NCI-H1048 (cell line): ENCODE measurements at places on chromosomes 12 and 14.

- DNase-seq: no peak
These were observed 84.7 kb downstream of the ZNF664 start for GRCh38 chr12:124057691-124058090.

DNA sequence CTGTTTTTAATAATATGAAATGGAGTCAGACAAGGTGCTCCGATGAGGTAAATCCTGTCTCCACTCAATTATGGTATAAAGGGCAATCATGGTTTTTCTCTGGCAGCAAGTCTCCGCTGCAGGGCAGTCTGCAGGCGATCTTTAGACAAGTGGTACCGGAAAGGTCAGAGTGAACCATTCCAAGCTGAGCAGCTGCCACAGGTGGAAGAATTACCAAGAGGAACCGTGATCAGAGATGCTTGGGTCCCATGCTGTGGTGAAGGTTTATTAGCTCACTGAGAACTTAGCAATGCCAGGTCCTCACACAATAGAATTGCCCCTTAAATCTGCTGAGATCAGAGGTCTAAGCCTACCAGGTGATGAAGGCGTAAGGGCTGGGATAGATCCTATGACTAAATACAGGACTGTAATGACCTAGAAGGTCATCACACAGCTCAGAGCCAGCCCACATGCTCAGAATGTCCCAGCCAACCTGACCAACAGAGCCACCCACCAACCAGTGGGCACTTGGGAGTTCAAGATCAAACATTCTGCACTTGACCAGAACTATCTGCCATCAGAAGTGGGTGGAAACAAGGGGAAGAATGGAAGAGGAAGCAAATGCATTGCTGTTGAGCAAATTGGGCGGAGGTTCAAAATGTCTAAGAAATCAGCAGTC, 175.2 kb upstream of the BCL2L14 start:
- no peak for DNase-seq

GRCh38 chr14:76612654-76613053, 148.6 kb upstream of the VASH1 start:
- no peak for DNase-seq

- no peak for DNase-seq
These were observed 203.3 kb upstream of the NUDT4 start for GRCh38 chr12:93174473-93174872.

DNA sequence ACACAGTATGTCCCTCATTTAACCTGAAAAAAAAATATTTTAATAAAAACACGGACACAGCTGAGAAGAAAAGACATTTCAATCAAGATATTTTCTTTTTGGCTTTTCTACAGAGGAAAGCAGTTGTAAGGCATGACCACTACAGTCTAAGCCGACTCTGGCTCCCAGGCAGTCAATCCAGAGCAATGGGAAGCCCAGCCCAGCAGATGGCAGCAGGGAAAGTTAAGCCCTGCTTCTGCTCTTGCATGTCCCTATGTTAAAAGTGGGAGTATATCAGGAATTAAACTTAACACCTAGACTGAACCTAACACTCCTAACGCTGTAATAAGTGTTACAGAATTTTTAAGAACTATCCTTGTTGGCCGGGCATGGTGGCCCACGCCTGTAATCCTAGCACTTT, 19.5 kb upstream of the HAL start:
- no peak for DNase-seq

DNA sequence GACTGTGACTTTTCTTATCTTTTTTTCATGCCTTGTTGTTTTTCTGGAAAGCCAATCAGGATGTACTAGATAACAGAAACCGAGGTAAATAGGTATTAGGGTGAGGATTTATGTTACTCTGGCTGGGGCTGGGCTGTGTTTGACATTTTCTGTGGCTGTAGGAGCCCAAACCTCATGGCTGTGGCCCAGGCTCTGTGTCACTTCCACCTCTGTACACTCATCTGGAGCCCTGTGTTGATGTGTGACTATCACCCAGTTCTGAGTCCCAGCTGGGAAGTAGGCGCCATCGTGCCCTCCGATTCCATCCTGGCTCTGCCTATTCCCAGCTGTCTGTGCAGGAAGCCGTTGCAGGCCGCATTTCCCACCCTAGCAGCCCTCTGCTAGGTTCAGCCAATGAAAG, 1.6 kb upstream of the HHIPL1 start:
- no peak for DNase-seq

- no peak for DNase-seq
These were observed 101.9 kb downstream of the NPAS3 start for GRCh38 chr14:33040372-33041140.

DNA sequence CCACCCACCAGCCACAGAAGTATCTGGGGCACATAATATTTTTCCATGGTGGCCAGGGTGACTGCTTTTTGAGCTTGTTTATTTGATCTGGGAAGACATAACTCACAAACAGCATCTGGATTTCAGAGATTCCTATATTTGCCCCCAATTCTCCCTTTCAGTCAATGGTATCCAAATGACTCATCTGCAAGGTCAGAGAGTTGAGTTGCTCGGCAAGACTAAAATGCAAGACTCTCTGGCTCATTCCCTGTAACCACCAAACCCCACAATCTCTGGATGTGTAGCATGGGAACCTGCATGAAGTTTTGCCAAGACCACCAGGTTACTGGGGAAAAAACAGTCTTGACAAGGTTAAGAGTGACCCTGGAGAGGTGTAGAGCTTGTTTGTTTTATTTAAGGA, 174.9 kb upstream of the FAR2 start:
- DNase-seq: no peak

- DNase-seq: no peak
These were observed 10.5 kb downstream of the CINP start for GRCh38 chr14:102352213-102352612.

GRCh38 chr12:85948340-85948739, 74.2 kb downstream of the NTS start:
- DNase-seq: no peak

DNA sequence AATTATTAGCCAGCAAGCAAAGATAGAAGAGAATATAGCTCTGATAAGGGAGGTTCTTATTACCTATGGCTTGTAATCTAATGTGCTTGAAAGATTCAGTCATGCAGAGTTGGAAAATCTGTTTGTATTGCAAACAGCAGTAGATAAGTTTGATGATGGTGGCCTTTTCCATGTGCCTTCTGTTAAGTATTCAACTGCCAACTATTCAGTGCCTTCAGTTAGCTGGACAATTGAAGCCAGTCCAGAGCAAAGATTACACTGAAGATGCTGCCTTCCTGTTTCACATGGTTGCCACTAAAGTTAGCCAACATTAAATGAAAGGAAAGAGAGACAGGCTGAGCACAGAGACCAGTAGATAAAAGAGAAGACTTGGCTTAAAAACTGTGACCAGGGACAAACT, 92.7 kb upstream of the SLC38A2 start:
- no peak for DNase-seq

GRCh38 chr12:1099158-1099557, 108.1 kb downstream of the ERC1 start:
- DNase-seq: no peak

DNA sequence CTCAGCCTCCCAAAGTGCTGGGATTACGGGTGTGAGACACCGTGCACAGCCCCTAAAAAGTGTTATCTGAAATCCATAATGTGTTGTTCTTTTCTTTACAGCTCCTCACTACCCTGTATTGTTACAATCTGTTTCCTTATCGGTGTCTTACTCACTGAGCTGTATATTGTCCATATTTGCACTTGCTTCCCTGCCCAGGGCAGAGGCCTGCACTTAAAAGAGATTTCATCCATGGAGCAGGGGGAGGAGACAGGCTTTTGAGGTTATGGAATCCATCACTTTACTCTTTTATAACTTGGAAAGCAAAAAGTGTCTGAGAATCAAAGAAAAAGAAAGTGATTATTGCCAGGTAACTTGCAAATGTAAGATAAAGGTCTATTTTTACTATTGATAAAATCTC, 251.0 kb downstream of the DIO2 start:
- DNase-seq: no peak

DNA sequence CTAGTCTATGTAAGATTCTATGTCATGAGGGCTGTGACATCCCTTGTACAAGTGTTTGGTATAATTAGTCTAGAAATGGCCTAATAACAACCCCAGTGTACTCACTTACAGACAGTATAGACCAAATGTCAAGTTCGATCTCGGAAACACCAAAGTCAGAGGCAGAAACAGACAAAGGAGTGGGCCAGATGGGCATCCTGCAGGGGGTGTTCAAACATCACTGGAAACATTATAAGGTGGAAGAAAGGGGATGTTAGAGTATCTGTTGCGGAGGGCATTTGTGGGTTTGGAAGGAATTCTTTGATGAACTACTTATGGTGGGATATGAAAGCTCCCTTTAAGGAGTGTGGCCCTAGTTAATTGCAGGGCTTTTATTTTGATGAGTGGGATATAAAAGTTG, 134.6 kb downstream of the ESR2 start:
- no peak for DNase-seq

- DNase-seq: no peak
These were observed 693 bp downstream of the MAP3K9 start for GRCh38 chr14:70808416-70809224.

DNA sequence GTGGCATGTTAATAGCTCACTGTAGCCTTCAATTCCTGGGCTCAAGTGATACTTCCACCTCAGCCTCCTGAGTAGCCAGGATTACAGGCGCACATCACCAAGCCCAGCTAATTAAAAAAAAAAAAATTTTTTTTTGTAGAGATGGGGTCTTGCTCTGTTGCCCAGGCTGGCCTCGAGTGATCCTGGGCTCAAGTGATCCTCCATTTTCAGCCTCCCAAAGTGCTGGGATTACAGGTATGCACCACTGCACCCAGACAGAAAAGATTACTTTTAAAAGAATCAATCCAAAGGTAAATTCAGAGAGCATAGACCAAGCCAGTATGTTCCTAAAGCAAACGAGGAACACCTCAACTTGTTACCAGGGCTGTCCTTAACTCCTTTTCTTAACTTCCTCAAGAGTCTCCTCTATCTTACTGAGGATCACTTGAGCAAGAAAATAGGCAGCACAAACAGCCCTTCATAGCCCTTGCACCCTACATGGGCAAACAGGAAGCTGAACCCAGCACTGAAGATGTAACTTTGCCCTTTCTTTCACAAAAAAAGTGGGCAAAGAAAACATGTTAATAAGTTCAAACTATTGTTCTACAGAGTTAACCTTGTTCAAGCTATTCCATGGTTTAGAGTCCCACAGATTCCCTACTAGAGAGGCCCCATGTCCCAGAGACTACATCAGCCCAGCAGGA, 11.3 kb downstream of the CS start:
- DNase-seq: no peak

DNA sequence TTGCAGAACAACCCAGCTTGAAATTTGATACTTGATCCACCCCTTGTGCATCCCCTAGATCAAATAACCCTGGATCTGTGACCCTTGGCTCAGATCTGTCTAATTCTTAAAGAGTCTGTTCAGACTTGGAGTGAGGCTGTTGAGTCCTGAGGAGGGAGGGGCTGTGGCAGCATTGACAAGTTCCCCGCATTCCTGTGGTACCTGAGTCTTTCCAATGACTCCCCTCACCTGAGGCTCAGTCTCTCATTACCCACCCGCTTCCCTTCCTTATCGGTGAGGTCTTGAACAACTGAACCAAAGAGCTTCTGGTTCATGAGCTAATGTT, 16.1 kb upstream of the HDAC7 start:
- no peak for DNase-seq

DNA sequence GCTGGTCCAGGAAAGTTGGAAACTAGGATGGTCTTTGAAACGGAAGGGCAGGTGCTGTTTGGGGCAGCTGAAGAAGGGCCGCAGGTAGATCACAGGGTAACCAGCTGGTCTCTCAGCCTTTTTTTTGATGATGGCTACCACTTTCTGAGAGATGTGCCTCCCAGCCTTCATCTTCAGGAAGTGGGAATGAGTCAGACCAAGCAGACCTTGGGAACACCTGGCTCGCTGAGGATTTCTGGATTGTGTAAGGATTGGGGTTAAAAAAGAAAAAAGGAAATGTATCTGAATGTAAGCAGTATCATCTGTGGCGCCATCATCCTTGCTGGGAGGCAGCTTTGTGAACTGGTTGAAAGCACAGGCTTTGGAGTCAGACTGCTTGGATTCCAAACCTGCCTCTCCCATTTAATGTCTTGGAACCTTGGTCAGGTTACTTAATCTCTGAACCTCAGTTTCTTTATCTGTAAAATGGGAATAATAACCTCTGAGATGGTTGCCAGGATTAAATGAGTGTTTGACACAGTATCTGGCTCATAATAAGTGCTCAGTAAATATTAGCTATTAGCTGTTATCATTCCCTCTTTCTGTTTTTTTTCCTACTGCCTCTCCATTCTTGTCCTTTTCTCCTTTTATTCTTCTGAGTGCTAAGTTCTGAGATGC, 1.7 kb downstream of the PRPF40B start:
- no peak for DNase-seq

DNA sequence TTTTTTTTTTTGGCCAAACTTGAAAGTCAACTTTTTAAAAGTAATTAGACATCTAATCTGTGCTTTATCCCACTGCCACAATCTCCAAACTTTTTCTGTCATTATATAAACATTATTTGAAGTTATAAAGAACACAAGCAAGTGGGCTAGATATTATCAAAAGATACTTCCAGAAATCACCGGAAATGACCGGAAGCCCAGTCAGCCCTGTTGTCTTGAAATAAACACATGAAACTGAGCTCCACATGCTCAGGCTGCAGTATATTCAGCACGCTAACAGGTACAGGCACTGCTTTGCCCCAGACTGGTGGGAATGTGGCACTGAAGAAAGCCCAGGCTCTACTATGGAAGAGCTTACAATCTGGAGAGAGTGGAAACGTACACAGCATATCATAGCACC, 158.9 kb upstream of the PLEKHG7 start:
- DNase-seq: no peak

GRCh38 chr14:69288011-69288771, 28.2 kb downstream of the GALNT16 start:
- no peak for DNase-seq

DNA sequence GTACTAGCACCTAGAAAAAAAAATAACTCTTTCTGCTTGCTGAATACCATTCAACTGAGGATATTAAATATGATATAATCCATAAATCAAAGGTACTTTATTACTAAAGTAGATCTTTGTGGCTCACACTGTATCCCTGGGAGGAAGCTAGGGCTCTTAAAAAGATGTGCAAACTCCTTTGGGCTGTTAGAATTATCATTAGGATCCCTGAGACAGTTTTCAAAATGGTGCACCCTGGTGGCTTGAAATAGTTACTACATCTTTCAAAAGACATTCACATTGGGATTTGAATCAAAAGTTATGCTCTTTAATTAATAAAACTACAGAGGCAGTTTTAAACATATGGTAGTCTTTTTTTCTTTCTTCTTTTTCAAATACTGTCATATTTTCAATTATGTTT, 228.5 kb upstream of the G2E3 start:
- no peak for DNase-seq

- DNase-seq: no peak
These were observed 25.7 kb upstream of the SLC16A7 start for GRCh38 chr12:59570145-59570544.
